ENCODE measurements at places on chromosomes 16 and 17.
A peak's percentile ranks its signal among the peaks of the same experiment; 100 is the strongest.

GRCh38 chr16:4233431-4233830 is 8.4 kb downstream of the SRL start:
- no peak for DNase-seq

GRCh38 chr17:79420318-79421243 is 190.3 kb downstream of the RBFOX3 start:
- DNase-seq = no peak

DNA sequence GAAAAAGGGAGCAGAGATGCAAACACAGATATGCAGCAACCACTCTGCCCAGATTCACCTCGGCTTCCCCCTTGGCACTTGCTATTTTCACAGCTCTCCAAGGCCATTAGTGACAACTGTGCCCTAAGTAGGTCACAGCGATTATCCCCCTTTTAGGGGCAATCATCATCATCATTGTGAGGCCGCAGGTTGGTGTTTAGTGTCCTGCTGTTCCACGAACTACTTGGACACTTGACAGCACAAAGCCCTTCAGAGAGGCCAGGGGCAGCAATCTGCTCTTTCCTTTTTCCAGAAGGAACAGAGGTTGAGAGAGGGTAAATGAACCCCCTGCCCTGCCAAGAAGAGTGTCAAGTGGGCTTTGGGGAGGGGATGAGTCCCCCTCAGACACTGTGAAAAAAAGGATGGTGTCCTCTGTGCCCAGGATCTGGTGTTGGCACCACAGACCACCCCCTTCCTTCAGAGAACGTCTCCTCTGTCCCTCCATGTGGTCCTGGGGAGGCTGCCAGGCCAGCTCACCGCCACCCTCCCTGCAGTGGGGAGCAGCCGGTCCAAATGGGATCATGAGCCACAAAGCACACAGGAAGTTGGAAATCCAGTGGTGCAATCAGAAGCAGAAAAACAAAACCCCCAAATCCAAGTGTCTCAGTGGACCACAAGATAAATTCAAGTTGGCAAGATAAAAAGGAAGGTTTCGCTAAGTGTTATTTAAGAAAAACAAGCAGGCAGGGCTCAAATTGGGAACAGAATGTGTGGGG is 78.4 kb upstream of the MED9 start:
- DNase-seq = no peak

DNA sequence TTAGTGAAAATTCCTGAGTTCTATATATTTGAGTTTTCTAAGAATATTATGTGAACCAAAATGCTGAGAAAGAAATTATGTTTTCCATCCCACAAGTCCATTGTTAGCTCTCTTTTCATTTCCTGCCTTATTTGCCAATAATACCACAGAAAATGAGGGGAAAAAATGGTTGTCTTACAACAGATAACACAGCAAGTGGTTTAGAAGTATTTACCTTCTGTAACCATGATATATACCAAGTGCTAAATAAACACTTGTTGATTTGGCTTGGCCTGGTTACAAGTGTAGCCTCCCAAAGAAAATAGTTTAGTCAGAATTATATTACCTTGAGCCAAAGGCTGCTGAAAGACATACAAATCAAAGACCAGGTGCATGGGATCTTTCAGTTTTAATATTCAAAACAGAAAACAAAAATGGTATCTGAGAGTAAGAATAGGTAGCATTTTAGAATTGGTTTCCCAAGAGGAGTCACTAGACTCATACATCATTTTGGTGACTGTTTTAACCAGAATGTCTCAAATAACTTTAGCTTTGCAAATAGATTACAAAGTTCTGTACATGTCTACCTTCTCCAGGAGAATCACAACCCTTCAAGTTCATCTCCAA is 439.8 kb upstream of the DYNLRB2 start:
- no peak for DNase-seq

- DNase-seq = no peak
These were observed 5.1 kb downstream of the BAHCC1 start for GRCh38 chr17:81400154-81400977.

DNA sequence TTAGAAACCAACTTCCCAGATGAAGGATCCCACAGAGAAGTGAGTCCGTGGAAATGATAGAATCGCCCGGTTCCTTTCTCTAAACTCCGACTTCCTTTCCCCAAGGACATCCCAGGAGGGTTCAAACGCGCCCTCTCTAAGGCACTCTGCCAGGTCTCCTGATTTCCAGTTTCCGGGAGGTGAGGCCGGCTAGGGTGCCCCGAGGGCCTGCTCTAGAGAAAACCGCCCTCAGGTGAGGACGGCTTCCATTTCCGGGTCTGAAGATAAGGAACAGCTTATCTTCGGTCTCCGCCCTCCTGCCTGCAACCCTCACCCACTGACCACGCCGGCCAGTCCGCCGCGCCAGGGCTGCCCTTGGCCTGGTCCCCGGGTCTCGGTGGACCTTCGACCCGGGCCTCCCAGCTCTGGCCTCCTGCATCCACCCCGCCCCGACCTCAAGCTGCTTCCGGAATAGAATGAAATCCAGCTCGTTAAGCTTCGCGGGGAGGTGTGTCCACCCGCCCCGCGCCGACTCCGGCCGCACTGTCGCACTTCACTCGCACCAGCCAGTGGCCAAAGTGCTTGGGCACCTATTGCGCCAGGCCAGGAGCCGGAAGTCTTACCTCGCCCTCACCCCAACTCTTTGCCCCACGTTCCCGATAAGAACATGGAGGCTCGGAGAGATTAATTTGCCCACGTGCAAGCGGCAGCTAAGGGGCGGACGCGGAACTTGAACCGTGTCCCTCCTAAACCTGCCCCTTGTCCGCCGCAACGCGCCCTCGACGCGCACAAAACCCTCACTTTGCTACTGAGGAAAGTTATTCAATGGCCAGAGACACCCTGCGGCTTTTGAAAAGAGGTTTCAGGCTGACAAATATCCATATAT is 836 bp upstream of the MMP15 start:
- DNase-seq = no peak

DNA sequence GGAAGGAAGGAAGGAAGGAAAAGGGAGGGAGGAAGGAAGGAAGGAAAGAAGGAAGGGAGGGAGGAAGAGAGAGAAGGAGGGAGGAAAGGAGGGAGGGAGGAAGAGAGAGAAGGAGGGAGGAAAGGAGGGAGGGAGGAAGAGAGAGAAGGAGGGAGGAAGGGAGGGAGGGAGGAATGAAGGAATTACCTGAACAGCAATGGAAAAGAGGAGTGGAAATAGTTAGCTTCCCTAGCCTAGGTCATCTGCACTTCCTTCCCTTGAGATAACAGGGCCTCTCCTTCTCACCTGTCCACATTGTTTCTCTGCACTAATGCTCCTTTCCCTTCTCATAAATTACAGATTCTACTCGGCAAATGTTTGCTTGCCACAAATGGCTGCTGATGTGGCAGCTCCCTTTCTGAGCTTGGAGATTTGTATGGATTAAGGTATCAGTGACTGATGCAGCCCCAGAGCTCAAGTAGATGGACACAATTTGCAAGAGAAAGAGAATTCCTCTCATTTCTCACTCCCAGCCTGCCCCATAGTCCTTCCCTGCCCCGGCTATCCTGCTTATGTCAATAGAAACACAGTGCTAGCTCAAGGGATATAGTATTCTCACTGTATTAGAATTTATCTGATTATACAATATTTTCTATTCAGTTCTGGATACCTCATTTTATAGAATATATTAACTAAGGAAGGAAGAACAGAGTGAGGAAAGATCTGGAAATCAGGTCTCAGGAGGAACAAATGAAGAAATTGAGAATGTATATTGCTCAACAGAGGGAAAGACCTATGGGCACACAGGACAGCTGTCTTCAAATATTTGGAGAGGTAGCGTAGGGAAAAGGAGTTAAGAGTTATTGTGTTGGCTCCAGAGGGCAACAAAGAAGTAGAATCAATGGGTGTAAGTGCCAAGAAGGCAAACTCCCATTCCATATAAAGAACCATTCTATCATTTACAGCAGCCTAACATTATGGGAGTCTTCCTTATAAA is 14.6 kb downstream of the HOXB1 start:
- DNase-seq = no peak

- no peak for DNase-seq
These were observed 508.1 kb downstream of the HAPSTR1 start for GRCh38 chr16:9599415-9600120.

- no peak for DNase-seq
These were observed 13.3 kb upstream of the MARCHF10 start for GRCh38 chr17:62821189-62822079.

DNA sequence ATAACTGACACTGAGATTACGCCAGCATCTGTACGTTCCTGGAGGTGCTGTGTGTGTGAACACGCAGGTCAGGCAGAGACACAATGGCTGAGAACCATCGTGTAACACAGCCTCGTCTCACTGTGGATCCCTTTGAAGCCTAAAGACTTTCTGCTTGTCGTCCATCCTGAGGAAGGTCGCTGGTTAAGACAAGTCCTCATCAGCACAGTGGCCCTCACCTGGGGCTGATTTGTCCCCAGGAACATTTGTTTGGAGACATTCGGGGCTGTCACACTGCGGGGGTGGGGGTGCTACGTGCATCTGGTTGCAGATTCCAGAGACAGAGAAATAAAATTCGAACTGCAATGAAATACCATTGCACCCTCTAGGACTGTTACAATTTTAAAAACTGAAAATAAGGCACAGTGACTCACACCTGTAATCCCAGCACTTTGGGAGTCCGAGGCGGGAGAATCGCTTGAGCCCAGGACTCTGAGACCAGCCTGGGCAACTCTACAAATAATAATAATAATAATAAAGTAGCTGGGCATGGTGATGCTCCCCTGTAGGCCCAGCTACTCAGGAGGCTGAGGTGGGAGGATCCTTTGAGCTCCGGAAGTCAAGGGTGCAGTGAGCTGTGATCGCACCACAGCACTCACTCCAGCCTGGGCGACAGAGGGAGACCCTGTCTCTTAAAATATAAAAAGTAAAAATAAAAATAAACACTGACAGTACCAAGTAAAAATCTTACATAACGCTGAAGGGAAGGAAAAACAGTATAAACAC is 112.0 kb upstream of the METRNL start:
- no peak for DNase-seq

DNA sequence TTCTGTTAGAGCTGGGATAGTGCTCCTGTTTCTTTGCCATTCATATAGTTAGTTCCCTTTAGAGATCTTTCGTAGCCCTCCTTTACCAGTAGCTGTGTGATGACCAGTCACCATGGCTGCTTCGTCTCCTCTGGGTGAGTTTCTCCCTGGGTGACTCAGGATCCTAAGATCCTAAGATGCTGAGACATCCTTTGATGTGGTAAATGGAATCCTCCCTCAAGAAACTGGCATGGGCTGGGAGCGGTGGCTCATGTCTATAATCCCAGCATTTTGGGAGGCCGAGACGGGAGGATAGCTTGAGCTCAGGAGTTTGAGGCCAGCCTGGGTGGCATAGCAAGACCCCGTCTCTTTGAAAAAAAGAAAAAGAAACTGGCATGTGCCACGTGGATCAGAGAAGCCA is 5.9 kb downstream of the PHAF1 start:
- DNase-seq = peak; percentile 73

GRCh38 chr17:77049440-77049839 is 91.3 kb upstream of the SEC14L1 start:
- DNase-seq = no peak

DNA sequence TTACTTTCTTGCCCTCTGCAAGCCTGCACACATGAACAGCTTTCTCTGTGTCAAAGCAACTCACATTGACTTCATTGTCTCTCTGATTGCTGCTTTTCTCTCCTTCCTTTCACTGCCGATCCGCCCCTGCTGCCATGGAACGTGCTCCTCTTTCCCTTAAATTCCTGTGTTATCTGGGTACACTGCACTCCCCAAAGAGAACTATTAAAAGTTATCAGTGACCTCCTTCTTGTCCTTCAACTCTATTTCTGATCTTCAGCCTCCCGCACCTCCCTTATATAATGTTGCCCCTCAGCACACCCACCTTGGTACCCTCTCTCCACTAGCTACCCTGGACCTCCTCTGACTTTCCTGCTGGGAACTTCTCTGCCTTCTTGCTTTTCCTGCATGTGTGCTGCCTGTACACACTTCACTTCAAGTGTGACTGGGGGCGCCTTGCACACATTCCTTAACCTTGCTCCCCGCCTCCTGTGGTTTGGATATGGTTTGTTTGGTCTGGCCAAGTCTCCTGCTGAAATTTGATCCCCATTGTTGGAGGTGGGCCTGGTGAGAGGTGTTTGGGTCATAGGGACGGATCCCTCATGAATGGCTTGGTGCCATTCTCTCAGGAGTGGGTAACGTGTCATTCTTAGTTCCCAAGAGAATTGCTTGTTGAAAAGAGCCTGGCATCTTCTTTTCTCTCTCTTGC is 26.7 kb upstream of the PMP22 start:
- DNase-seq = no peak

DNA sequence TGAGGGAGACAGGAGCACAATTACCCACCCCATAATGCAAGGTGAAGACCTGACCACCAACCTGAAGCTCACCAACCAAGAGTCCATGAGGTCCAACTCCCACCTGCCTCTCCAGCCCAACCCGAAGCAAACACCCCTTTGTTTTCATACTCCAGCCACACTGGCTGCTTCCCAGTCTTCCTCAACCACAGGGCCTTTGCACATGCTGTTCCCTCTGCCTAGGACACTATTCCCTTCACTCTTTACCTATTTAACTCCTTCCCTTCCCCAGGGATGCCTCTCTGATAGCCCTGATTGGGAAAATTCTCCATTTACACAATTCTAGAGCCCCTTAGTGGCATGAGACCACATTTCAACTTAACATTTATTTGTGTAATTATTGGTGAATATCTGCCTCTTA is 86.0 kb downstream of the VAT1L start:
- no peak for DNase-seq

DNA sequence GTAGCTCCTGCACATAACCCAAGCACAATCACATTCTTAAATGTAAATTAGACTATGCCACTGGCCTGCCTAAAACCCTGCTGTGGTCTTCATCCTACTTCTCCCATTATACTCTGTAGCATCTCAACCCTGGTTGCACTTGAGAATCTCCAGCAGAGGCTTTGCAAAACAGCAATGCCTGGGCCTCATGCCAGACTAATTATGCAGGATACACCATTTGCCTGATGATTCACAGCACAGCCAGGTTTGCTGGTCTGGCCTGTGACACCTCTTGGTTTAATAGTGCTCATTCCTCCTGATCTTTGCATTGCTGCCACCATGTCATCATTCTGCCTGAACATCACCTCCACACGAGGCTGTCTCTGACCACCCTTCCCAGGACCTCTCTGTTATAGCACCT is 491.9 kb upstream of the TOM1L1 start:
- no peak for DNase-seq

GRCh38 chr17:79400989-79401703 is 209.7 kb downstream of the RBFOX3 start:
- DNase-seq = no peak

- no peak for DNase-seq
These were observed 10.8 kb downstream of the CASKIN2 start for GRCh38 chr17:75504347-75505151.

DNA sequence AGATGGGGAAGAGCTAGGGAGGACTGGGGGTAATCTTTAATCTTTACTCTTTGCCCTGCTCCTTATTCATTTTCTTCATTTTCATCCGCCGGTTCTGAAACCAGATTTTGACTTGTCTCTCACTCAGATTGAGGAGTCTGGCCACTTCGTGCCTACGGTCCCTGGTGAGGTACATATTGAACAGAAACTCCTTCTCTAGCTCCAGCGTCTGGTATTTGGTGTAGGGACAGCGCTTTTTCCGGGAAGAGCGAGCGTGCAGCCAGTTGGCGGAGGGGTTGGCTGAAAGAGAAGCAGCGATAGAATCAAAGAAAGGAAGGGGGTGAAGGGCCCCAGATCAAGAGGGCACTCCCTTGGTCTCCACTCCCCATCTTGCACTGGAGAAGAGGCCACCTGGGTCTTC is 3.3 kb downstream of the HOXB9 start:
- no peak for DNase-seq

All from epithelial cell of proximal tubule (primary cell).